ENCODE measurements at places on chromosomes 1 and 21.

DNA sequence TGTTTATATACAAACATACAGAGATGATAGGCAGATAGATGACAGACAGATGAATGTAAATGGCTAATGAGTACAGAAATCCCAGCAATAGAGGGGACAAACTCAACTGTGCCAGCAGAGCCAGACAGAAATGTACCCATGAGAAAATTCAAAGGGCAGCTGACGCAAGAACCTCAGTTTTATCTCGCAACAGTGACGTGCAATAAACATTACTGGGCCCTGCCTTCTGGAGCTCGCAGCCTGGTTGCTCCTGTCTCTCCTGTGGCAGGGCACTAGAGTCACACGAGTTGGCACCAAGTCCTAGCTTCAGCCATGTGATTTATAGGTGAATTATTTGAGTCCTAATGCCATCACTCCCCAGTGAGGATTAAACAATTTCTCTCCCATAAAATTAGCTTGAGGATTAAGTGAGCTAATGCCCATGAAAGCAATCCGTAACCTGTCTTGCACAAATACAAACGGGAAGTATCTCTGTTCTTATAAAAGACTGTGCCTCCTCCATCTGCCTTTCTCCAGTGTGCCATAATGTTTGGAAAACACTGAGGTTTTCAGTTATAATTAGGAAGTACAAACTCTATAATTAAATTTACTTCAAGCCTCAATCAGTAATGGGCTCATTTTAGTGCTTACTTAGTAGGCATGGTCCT lies 50.7 kb downstream of the VAV3 start:
- DNase-seq = no peak

GRCh38 chr1:8947127-8947691 lies 1.5 kb downstream of the CA6 start:
- no peak for DNase-seq

DNA sequence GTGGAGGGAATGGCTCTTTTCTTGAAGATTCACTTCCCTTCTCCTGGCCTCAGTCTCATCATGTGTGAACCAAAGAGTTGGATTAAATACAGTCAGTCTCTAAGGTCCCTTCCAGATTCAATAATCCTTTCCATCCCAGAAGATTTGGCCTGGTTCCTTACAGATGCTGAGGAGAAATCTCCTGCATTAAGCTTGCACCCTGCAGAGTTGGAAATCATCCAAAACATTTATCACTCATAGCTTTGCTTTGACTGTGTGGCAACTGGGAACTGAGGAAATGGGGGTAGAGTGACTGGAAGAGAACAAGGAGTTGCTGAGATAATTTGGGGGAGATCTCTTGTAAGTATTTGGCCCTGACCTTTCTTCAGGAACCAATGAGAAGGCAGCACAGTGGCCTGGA lies 220.5 kb upstream of the SGIP1 start:
- no peak for DNase-seq

GRCh38 chr1:14881775-14882672 lies 271.5 kb upstream of the TMEM51 start:
- DNase-seq = no peak

- DNase-seq = no peak
Observed at GRCh38 chr1:165647517-165647916, 16.5 kb downstream of the MGST3 start.

DNA sequence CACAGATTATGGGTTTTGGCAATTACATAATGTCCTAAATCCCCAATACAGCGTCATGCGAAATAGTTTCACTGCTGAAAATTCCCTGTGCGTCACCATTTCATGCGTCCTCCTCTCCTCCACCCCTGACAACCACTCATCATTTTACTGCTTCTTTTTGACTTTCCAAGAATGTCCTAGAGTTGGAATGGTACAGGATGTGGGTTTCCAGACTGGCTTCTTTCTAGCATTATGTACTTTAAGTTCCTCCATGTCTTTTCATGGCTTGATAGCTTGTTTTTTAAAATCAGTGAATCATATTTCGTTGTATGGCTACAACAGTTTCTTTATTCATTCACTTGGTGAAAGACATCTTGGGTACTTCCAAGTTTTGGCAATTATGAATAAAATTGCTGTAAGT lies 7.4 kb downstream of the NBPF3 start:
- no peak for DNase-seq

GRCh38 chr1:204627436-204627835 lies 58.1 kb downstream of the LRRN2 start:
- DNase-seq = no peak

DNA sequence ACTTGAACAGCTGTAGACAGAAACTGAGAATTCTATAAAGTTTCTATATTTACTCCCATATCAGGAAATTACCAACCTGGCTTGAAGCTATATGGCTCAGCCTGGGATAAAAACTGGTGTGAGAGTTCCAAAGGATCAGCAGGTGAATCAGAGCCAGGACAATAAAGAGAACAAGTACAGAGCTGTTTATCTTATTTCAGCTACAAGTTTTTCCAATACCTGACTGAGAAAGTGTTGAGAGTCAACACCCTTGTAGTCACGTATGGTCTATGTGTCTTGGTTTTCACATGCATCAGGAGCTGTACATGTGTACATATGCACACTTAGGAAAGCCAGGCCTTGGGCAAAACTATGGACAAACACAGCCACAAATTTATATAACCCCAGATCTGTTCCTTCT lies 40.7 kb upstream of the CXADR start:
- no peak for DNase-seq

DNA sequence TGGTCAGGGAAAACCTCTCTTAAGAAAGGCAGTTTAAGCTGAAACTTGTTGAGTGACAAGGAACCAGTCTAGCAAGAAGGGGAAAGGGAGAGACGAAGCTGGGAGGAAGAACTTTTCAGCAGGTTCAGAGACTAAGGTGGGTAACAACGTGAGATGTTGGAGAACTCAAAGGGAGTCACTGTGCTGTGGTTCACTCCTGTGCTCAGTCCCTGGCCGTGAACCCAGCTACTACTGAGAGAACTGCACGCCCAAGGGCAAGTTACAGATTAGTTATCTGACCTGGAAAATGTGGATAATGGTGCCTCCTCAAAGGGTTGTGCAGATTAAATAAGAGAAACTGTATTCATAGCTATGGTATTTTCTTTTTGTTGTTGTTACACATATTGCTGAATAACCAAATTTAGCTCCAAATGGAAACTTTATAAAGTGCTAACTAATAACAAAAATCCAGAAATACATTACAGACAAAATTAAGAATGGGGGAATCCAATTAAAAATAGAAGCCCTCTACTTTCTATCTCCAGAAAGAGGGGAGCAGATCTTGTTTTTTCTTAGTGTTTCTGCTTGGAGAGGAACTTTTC lies 2.9 kb downstream of the ZBTB40 start:
- DNase-seq = no peak

- DNase-seq = no peak
Observed at GRCh38 chr1:54350360-54350759, 55.8 kb downstream of the SSBP3 start.

DNA sequence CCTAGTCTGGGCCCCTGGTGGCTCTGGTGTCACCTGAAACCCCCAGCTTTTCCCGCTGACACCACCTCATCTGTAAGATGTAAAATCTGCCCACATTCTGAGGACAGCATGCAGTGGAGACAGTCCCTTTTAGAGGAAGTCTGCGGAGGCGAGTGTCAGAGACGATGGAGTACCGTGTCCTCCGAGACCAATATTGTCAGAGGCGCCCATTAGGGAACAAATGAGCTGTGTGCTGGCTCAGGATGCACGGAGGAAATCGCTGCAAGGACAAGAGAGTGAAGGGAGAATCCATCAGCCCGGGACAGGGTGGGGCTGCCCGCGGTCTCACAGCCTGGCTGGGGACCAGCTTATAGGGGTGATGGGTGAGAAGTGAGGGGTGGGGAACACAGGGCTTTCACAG lies 214.8 kb downstream of the MATN1 start:
- DNase-seq = no peak

DNA sequence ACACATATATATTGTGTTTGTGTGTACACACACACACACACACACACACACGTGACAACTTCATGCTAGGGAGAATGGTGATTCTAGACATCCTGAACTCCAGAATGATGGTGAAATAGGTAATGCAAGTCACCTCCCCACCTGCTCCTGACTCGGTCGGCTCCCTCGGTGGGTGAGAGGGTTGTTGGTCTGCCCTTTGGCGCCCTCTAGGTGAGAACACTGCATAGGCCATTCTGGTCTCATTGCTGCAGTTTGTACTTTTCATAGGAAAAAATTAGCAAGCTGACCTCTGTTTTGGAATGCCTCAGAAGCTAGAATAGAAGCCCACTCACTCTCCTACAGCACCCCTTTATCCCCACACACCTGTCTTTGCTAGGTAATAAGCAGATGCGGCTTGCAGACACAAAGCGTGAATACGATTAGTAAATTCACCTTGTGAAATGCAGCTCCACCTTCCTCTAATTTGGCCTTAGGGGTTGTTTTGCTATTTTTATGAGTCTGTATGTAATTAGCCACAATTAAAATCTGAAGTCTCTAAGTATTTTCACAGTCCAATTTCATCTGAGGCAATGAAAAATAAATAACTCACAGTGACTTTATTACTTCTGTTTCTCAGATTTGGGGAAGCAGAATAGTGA lies 130.0 kb upstream of the KCNJ15 start:
- DNase-seq = no peak

DNA sequence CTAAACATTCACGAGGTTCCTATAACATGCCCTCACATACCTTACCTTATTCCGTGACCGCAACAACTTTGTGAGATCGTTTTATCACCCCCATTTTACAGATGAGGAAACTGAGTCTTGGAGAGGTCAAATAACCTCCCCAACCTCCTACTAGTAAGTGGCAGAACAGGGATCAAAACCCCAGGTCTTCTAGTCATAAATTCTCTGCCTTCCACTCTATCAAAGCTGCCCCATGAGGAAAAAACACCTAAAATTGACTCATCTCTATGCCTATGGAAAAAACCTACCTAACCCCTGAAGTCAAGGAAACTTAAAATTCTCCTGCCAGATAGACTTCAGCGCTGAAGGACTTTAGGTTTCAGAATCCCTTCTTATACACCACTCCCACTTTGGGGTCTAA lies 69.5 kb upstream of the ERRFI1 start:
- DNase-seq = no peak

- no peak for DNase-seq
Observed at GRCh38 chr1:10237157-10237539, 26.8 kb downstream of the KIF1B start.

- DNase-seq = no peak
Observed at GRCh38 chr1:152870831-152871730, 7.0 kb upstream of the SMCP start.

- DNase-seq = no peak
Observed at GRCh38 chr1:94637121-94637520, 95.6 kb upstream of the F3 start.

- no peak for DNase-seq
Observed at GRCh38 chr1:31476891-31477846, 64.2 kb downstream of the SERINC2 start.

- no peak for DNase-seq
Observed at GRCh38 chr1:51488372-51489050, 30.6 kb downstream of the EPS15 start.

DNA sequence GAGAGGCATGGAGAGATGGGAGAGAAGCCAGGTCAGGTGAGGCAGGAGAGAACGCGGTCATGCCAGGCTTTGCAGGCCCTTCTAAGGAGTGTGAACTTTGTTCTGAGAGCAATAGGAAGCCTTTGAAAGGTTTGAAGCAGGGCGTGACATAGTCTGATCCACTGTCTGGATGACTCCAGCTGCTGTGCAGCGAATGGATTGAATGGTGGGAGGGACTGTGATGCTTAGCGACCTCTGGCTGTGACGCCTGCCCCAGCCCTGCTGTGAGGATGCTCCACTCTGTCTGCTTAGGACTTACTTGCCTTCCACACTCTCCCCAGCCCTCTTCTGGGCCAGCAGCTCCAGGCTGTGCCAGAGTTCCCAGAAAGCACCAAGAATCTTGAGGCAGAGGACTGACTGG lies 41.8 kb upstream of the POU3F1 start:
- DNase-seq = no peak

- no peak for DNase-seq
Observed at GRCh38 chr1:155218854-155219591, 10.5 kb downstream of the MTX1 start.

GRCh38 chr1:11925938-11926292 lies 312 bp downstream of the KIAA2013 start:
- no peak for DNase-seq

DNA sequence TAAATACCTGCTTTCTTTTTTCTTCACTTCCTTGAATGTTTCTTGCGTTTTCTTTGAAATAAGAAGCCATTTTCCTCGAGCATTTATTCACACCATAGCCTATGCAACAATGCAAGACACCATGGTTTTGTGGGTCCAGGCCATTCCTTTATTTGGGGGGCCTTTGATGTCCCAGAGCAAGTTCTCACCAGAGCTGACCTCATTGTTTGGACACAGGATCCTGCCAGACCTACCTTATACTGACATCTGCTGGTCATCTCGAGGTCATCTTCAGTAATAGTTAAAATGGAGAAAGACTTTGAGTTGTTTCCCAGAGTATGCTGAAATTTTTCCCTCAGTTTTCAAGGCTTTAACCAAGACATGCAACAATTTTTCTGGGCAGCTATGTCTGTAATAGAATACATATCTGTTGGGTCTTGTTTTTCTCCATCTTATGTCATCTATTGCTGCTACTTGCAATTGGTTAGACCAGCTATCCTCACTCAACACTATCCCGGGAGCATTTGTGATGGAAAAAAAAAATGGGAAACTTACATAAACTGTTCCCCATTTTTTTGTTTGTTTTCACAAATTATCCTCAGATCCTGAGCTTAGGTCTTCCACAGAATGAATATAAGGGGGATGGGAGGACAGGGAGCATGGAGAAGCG lies 34.0 kb upstream of the BACE2 start:
- no peak for DNase-seq

DNA sequence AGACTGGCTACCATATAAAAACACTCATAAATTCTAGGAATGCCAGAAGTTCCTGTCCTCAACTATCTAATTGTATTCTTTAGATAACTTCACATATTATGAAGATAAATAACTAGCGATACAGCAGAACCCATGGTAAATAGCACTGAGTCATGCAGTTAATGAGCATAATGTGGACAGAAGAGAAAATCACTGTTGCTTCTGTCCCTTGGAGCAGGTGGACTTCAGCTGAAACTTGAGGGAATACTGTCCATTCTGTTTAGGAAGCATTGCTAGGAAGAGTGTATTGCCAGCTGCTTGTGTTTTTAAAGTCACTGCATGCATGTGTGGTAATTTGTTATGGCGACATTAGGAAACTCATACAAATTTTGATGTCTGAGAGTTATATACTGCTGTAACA lies 854.4 kb downstream of the LTN1 start:
- DNase-seq = no peak

- no peak for DNase-seq
Observed at GRCh38 chr1:209387969-209388329, 195.6 kb upstream of the CAMK1G start.

DNA sequence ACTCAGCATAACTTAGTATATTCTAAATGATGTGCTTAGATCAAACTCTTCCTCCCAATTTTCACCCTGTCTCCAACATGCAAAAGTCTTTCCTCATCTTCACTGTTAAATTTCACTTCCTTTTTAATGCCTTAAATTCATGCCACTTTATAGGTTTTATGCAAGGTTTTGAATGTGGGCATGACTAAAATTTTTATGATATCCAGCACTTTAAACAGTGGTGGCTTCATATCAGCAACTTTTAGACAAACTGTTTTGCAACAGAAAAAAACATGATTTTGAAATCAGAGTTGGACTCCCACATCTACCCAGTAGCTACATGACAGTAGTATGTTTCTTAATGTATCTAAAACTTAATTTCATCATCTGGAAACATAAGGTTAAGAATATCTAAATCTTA lies 84.7 kb upstream of the ZP4 start:
- DNase-seq = no peak
